CD8-positive, alpha-beta memory T cell (primary cell): ENCODE measurements at places on chromosomes 1 and 21. TPM values are rescaled to one million over a fixed set of nuclear protein-coding genes. Genes with fewer than 3 reads are reported as not detected.

PEX10 gene
- 26.2 TPM for total RNA-seq

RGSL1 gene
- total RNA-seq: not detected

CELA3B gene
- not detected for total RNA-seq

KRTAP11-1 gene
- total RNA-seq: not detected

DCDC2B gene
- total RNA-seq: not detected

RGS8 gene
- not detected for total RNA-seq

DNA sequence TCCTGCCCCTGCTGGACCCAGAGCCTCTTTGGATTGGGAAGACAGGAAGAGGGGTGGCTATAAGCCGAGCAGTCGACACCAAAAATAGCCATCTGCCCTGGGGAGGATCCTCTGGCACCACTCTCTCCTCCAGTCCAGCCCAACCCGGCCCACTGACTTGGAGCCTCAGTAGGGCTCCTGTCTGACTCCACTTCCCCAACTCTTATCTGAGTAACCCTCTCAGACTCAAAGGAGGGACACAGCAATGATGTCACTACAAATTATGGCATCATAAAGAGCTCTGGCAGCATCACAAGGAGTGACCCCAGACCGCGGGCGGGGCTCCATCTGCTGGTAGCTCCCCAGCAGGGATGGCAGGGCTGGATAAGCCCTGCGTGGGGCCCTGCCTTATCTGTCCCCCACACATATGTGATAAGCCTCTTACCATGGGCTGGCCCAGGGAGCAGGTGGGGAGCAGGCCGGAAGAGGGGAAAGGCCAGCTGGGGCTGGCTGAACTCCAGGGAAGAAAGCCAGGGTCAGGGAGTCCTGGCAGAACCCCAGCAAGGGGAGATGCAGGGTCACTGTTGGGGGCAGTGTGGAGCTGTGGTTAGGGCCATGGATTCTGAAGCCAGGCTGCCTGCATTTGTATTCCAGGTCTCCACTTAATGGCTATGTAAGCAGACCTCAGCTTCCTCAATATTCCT, 4.6 kb upstream of the SLC6A9 start:
- H3K27ac ChIP-seq: peak overlapping the region; percentile 30
- no peaks in the 10 kb centered on the region for H3K36me3 ChIP-seq
- H3K4me1 ChIP-seq: no peaks in the 10 kb centered on the region
- no peak overlapping the region for H3K4me3 ChIP-seq
- no peak for DNase-seq
- no peaks in the 10 kb centered on the region for H3K27me3 ChIP-seq

DNA sequence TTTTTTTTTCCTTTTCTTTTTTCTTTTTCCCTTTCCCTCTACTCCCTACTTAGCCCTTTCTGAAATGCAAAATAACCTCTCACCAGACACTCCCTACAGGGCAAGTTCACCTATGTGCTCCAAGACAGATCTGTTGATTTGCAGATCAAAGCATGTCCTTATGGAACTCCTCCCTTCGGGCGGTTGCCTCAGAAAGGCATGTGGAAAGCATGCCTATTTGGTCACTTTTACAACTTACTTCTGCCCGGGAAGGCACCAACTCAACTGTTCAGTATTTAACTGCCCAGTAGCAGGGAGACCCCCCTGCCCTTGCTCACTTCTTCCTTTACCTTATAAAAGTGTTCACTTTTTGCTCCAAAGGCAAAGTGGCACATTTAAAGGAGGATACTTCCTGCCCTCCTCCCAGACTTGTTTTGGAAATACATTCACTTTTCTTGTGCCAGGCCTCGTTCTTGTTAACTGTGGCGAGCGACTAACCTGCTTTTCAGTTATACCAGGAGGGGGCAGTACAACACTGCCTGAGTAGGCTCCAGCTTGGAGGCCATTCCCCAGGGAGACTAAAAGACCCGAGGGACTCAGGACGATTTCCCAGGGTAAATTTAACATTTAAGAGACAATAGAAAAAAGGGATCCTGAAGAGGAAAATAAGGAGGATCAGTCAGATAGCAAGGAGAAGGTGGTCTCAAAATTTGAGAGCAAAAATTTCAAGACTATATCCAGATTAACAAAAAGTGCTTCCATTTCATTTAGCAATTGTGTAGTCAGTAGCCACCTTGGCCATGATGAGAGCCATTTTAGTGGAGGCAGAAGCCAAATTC, 12.3 kb upstream of the SLAMF7 start:
- peaks cover 21% of the 10 kb centered on the region for H3K4me1 ChIP-seq
- H3K27ac ChIP-seq: no peak overlapping the region
- H3K4me3 ChIP-seq: no peak overlapping the region

- no peaks in the 10 kb centered on the region for H3K4me1 ChIP-seq
- no peak overlapping the region for H3K27ac ChIP-seq
- no peak for DNase-seq
- no peak overlapping the region for H3K4me3 ChIP-seq
- no peaks in the 10 kb centered on the region for H3K36me3 ChIP-seq
Measured at GRCh38 chr1:12551584-12551983, 66.4 kb downstream of the DHRS3 start.

DNA sequence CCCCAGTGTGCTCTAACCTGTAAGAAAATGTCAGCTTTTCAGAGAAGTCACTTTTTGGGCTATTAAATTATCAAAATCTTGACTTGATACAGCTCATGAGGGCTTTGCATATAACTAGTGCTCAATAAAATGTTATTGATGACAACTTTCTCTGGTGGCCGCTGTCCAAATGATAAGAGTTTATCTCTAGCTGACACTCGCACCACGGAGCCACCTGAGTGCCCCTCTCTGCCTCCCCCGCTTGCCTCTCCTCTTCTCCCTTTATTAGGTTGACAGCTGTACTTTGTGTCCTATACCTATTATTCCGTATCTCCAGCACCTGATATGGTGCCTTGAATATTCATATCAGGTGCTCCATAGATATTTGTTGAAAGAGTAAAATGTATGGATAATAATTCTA, 82.8 kb downstream of the PHTF1 start:
- DNase-seq: no peak
- H3K36me3 ChIP-seq: no peaks in the 10 kb centered on the region
- H3K4me3 ChIP-seq: no peak overlapping the region
- H3K27ac ChIP-seq: no peak overlapping the region
- no peaks in the 10 kb centered on the region for H3K27me3 ChIP-seq
- H3K4me1 ChIP-seq: no peaks in the 10 kb centered on the region

- no peak overlapping the region for H3K4me3 ChIP-seq
- no peak overlapping the region for H3K27ac ChIP-seq
- no peaks in the 10 kb centered on the region for H3K27me3 ChIP-seq
- peaks cover 18% of the 10 kb centered on the region for H3K36me3 ChIP-seq
- peaks cover 2% of the 10 kb centered on the region for H3K4me1 ChIP-seq
Measured at GRCh38 chr1:36182734-36183133, 26.8 kb downstream of the MAP7D1 start.

DNA sequence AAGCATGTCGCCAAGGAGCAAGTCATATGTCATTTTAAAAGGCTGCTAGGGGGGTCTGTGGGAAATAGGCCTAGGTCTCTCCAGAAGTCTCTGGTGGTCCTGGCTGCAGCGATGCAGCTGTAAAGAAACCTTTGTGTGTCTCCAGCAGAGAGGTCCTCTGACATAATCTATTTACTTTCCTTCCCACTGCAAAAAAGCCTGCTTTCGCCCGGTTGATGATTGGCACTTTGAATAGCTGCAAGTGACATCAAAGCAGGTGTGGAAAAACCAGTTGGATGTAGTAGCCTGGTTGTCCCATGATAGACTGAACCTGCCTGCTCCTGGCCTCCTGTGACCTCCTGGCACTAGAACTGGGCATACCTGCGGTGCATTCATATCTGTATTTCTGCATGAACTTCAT, 13.8 kb downstream of the RASSF5 start:
- H3K4me1 ChIP-seq: no peaks in the 10 kb centered on the region
- DNase-seq: no peak
- no peaks in the 10 kb centered on the region for H3K27me3 ChIP-seq
- H3K36me3 ChIP-seq: no peaks in the 10 kb centered on the region

GRCh38 chr21:44486302-44486701, 31.0 kb downstream of the LRRC3 start:
- H3K36me3 ChIP-seq: no peaks in the 10 kb centered on the region
- no peak for DNase-seq
- H3K27me3 ChIP-seq: no peaks in the 10 kb centered on the region
- no peak overlapping the region for H3K27ac ChIP-seq

GRCh38 chr1:162007466-162007865, 16.2 kb downstream of the OLFML2B start:
- no peak for DNase-seq
- H3K27ac ChIP-seq: no peak overlapping the region
- no peaks in the 10 kb centered on the region for H3K4me1 ChIP-seq
- H3K36me3 ChIP-seq: no peaks in the 10 kb centered on the region

- H3K36me3 ChIP-seq: no peaks in the 10 kb centered on the region
- no peaks in the 10 kb centered on the region for H3K27me3 ChIP-seq
- no peaks in the 10 kb centered on the region for H3K4me1 ChIP-seq
- H3K4me3 ChIP-seq: no peak overlapping the region
Measured at GRCh38 chr1:106185089-106185488, 871.4 kb upstream of the PRMT6 start.
